Mammary epithelial cell (primary cell): ENCODE measurements at places on chromosomes 5 and 9. TPM values are rescaled to one million over a fixed set of nuclear protein-coding genes. Genes with fewer than 3 reads are reported as not detected.

GRCh38 chr5:7878381-7878873, 9.5 kb downstream of the MTRR start:
- peak; percentile 87 for DNase-seq

- peak; percentile 70 for DNase-seq
Measured at GRCh38 chr5:98774192-98775033, 950 bp downstream of the RGMB start.

DNA sequence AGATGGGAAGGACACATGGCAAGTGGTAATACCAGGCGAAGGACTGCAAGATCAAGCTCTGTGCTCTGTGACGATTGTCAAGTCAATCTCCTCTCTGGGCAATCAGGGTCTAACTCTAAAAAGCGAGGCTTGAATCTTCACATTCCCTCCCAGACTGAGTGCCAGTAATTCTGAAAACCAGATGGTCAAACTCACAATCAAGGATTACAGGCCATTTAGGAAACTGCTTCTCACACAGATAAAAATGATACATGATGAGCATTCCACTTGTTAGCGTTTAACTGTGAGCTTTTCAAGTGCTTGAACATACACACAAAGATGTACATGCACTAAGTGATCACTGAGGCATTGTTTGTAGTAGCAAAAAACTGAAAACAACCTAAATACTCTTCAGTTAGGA, 210.1 kb downstream of the TRIM32 start:
- DNase-seq = no peak

GRCh38 chr5:124194282-124194681, 552.2 kb downstream of the ZNF608 start:
- DNase-seq = no peak

DNA sequence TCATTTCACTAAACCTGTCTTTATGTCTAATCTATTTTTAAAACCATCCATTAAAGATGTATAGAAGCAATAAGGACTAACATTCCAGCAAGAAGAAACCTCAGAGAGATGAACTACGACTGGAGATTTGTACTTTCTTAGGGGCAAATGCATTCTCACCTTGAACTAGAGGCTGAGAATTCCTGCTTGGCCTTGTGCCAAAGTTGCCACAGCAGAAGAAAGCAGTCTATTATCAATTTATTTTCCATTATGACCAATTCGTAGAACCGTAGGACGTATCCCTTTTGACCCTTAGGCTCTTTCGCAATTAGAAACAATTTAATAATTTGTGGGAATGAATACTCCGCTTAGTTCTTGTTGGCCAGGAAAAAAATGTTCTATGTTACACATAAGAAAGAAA, 1647.4 kb upstream of the CDH9 start:
- DNase-seq = no peak

GRCh38 chr9:38074441-38074961, 5.5 kb upstream of the SHB start:
- DNase-seq = no peak

DNA sequence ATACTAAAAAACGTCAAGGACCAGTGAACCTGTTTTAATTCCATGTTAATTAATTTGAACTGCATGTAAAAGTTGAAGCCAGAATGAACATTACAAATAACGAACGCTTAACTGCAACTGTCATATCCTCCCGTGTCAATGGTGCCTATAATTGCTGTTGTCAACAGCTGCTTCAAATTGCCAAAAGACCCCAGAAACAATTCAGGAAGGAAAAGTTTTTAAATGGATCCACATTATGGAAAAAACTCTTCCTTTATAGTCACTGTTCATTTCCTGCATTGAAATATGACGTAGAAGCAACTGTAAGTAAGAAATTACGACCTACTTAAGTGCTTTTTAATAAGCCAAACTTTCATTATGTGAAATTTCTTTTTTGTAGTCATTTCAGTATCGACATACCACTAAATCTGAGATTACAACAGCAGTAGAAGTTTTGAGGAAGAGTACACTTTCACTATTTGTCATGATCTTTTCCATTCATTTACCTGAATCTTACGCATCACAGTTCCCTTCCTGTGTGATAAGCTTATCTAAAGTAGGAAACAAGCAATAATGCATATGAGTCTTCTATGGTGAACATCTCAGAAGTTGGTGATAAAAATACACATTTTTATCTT, 37.8 kb downstream of the MEF2C start:
- DNase-seq = no peak

GRCh38 chr5:151016700-151017099, 3.7 kb upstream of the GPX3 start:
- no peak for DNase-seq

DNA sequence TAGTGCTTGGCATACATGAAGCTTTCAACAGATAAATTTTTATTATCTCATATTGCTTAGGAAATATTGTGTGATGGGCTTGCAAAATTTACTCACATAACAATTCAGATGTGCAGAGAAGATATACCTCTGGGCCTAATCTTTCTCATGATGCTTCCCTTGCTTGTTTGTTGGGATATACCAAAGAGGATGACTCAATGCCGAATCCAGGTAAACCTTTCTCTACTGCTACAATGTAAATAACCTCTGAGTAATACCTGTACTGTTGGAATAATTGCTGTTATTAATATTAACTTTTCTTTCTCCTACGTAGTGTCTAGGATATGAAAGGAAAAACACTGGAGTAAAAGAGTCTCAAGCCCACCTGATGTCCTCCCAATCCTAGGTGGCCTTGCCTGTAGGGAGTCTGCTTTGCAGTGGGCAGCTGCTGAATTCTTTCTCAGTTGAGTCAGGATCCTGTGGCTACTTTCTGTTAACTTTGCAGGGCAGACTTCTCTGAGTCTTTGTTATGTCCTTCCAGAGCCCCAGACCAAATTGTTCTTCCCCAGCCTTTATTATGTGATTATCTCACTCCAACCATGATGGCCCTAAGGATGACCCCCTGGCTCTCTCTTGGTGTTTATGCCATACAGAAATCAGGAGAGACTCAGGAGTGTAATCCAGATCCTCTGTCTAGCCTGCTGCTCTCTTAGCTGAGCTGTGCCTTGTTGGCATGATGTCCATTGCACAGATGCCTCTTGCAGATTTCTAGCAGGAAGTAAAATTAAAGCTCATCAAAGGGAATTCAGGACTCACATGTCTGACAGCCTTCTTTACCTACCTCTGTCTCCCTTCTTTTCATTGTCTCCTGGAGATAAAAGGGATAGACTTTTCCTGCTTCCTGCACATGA, 208.1 kb downstream of the SNX18 start:
- peak; percentile 35 for DNase-seq

- DNase-seq = no peak
Measured at GRCh38 chr9:97478301-97478981, 23.0 kb upstream of the TMOD1 start.

DNA sequence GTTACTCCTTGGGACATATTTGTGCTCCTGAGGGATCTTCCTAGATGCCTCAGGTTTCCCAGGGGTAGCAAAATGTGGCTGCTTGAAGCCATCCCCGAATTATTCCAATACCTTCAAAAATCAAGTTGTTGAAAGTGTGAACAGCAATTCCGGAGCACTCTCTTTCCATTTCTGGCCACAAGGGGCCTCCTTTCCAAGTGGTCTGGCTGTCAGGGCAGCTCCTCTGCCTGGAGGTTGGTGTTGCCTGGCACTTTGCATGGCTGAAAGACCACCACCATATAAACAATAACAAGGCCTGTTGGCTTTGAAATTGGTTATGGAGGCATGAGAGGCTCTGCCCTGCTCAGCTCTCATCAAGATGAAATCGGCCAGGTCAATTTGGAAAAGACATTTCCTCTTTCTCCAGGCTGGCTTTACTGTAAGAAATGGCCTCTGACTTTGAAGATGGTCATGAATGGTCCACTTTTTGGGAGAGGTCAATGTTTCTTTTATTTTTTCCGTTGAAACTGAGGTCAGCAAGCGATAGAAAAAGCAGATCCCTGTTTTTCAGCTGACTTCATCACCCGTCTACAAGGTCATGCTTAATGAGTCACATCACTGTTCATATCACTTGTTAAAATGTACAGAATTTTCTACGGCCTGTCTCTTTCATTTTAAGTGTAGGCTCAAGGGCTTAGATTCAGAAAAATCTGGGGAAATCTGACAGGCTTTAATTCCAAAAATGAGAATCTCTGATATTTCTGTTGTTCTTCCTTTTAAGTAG, 481.1 kb upstream of the ZNF608 start:
- DNase-seq = no peak

SHC3 gene
- under 0.01 TPM for total RNA-seq

HMCN2 gene
- under 0.01 TPM for total RNA-seq

C9orf153 gene
- 0.33 TPM for total RNA-seq

NR5A1 gene
- not detected in 2 replicates for total RNA-seq

PHPT1 gene
- total RNA-seq = 143 and 181 TPM in 2 replicates
